ENCODE measurements at places on chromosomes 6 and 20.

GRCh38 chr20:38091441-38092216 lies 58.1 kb downstream of the RPRD1B start:
- DNase-seq: no peak

DNA sequence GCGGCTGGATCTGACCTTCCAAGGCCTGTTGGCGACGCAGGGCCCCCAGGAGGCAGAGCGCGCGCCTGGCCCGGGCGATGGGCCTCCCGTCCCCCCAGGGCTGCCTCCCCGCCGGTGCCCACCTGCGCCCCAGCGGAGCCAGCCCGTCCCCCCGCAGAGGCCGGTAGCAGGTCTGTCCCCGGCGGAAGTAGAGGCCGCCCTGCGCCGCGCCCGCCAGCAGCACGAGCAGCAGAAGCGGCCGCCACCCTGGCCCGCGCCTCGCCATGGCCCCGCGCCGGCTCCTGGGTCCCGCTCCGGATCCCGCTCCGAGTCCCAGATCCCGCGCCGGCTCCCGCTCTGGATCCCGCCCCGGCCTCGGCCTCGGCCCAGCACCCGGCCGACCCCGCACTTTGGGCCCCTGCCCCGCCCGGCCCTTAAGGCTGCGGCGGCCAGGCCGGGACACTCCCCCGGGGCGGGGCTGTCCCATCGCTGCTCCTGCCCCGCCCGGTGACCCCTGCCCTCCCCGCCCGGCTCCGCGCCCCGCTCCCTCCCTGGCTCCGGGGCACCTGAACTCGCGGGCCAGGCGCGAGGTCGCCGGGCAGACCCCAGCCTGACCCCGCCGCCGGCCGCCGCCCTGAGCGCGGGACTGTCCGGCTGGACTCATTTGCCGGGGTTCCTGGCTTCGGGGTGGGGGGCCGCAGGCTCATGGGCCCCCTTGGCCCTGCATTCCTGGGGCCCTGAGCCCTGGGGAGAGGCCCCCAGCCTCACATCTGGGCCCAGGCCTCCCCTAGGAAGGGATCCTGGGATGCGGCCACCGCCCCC lies at the start of gene CTSZ:
Gene CTSZ, minus strand, starts transcription at position 391 of the 801 bp plus-strand sequence. Its CDS starts 126 bp downstream, at position 265.
- peak; percentile 28 for DNase-seq

DNA sequence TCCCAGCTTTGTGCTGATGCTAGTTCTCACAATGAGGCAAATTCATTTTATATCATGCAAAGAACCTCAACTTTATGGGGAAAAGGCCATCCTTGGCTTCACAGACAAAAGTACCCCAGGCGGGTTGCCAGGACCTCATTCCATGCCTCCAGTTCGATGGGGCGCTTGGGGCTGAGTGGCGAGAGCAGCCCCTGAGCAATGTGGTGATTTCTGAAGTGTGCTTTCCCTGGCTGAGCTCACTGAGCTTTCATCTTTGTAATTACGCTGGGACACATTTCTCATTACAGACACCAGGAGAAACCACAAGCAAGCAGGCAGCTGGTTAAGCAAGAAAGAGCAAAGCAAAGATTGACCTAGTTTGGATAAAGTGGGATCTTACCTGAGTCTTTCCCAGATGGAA lies 301.5 kb upstream of the CDH4 start:
- DNase-seq: no peak

GRCh38 chr6:109010705-109011102 lies 83.9 kb downstream of the SESN1 start:
- no peak for DNase-seq

DNA sequence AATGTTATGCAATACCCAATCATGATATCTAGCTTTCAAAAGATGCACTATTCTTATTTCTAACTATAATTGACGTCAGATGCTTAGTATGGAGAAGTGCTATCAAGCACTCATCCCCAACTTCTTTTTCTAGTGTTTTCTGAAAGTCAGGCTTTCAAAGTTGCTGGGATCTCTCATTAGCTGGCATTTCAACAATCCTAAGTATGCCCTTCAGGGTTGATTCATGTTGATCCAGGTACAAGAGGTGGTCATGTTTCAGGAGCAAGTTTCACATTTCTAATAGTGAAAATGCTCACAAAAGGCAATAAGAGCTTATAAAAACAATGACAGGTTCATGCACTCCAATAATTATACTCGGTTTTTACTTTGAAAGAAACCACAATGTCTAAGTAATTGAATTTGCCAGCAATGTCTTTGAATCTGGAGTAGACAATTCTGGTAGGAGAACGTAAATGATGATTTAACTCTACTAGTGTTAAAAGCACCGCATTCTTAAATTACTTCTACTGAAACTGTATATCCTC lies 193.7 kb upstream of the KHDRBS2 start:
- no peak for DNase-seq

DNA sequence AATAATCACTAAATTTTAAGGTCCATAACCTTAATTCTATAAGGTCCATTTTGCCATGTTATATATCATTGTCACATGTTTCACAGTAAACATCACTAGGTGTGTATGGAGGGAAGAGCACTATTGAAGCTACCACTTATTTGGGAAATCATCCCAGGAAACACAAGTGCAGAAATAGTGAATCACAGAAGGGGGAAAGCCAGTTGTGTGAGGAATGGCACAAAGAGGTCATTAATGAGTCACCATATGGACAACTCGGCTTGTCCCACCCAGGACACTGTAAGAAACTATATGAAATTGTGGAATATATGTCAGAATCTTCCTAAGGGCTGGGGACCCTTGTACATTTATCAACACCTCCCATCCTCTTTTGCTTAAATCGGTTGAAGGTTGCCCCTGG lies 13.7 kb downstream of the BTN3A1 start:
- DNase-seq: no peak

- DNase-seq: no peak
Measured at GRCh38 chr6:6560909-6561308, 27.6 kb upstream of the LY86 start.

DNA sequence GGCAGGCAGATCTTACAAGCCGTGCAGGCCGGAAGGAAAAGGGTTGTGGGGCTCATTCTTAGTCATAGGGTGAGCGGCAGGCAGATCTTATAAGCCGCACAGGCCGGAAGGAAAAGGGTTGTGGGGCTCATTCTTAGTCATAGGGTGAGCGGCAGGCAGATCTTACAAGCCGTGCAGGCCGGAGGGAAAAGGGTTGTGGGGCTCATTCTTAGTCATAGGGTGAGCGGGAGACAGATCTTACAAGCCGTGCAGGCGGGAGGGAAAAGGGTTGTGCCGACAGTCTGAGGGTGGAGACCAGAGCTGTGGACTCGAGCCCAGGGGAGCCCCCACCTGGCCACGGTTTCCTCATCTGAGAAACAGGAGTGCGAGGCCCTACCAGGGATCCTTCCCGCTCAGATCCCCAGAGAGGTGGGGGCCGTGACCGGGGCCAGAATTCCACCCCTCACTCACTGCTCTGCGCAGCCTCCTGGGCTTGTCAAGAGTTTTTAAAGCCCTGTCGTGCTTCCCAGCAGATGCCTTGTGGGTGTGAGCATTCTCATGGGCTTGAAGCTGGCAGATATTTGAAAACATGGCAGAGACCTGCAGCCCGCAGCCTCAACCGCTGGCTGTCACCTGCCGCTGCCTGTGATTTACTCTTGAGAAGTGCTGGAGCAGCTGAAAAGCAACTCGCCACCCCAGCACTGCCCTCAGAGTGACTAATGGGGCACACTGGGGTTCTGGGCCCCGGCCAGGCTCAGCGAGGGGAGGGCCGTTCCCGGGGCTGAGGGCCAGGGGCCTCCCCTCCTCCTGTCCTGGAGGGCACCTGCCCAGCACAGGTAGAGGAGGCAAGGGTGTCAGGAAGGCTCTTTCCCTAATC lies 31.9 kb downstream of the NTSR1 start:
- DNase-seq: peak; percentile 84

- DNase-seq: no peak
Measured at GRCh38 chr6:165883851-165884640, 221.0 kb upstream of the PDE10A start.

DNA sequence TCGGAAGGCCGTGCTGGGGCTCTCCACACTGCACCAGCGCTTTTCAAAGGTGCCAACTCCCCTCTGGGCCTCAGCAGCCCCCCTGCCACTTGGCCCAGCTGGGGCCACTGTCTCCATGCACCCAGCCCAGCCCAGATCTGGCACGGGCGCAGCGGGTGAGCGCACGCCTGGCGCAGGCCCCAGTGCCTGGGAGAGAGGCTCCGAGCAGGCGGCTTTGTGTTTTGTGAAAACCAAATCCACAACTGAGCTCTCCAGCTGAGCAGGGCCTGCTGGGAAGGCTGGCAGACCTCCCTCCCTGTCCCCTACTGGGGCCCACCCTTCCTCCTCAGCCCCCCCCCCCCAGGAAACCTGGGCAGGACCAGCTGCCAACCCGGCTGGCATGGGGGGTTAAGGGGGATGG lies 17.0 kb downstream of the MDGA1 start:
- no peak for DNase-seq

DNA sequence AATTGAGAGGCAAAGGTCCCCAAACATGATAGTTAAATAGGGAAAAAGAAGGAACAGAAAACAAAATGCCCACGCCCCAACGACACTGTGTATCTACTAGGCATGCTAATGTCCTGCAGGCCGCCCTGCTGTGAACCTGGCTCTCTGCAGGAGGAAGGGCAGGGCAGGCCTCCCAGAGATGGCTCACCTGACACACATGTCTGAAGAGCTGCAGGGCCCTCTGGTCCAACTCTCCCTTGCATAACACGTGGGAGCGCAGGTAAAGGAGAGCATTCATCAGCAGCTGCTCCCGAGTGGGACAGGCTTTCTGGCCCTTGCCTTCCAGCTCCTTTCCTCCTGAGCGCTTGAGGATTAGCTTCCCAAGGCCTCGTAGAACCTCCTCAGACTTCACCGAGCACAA lies 53.7 kb upstream of the LYRM2 start:
- DNase-seq: no peak

DNA sequence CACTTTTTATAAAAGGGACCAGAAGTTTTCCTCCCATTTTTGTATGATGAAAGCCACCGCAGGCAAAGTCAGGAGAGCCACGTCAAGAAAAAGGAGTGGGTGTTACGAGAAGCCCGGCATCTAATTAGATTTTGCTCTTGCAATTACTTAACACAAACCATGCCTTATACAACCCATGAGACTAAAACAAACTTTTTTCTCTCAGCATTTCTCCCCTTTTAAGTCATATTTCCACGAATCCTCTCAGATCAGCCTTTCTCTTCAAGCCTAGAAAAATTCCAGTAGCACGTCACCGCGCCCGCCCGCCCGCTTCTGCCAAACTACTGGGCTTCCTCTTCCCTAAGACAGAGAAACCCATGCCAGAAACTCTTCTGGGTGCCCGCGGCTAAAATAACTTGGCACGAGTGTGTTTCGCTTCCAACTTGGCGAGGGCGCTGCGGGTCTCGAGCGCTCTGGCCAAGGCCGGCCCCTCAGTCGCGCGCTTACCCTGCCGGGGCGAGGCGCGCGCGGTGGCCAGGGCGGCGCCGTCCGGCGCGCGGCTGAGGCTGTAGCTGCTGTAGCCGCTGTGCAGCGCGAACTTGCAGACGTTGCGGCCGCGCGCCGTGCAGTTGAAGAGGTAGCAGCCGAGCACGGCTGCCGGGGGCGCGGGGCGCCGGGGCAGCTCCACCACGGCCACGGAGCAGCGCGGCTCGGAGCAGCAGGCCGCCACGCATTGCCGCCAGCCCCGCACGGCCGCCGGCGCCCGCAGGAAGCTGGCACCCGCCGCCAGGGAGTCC lies 1.0 kb downstream of the LRP11 start:
- DNase-seq: no peak

DNA sequence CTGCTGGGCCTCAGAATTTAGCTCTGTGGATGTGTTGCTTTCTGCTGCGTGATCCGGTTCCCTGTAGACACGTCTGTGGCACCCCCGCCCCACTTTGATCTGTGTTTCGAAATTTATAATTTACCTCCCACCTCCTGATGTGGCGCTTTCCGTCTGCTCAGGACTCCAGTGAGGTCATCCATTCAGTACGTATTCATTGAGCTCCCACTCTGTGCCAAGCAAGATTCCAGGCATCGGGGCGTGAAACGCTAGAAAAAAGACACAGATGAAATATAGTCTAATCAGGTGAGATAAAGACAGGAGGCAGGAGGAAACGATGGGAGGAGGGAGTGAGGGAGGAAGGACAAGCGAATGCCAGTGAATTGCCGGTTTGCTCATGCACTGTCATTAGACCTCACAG lies 431.9 kb upstream of the SULF2 start:
- DNase-seq: no peak

DNA sequence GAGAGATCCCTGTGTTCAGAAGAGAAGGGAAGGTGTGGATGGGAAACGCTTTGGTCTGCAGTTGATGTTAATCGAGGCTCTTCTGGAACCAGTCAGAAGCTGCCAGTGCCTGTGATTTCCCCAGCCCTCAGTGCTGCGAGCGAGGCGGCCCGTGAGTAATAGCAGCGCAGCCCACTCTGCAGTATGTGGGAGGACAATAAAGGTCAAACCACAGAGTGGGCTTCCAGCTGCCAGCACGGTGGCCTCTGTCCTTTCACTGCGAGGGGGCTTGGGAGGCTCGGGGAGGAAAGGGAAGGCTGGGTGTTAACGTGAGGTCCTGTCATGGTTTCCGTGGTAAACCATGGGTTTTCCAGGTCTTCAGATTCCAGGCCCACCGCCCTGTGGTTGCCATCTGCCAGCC lies 32.3 kb upstream of the TAGAP start:
- DNase-seq: peak; percentile 24

DNA sequence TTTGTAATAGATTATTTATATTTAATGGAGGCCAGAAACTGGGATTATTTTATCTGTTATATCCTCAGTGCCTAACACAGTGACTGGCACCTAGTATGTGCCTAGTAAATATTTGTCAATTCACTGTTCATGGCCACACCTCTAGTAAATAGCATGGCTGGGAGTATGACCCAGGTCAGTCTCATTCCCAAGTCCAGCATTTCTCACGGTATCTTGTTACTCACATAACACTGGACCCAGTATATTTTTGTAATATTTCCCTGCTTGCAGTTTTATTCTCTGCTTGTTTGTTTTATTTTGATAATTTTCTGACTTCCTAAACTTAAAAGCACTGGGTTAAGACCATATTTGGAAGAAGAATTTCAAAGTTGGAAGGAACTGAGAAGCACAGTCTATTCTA lies 47.7 kb downstream of the CTNNBL1 start:
- no peak for DNase-seq

DNA sequence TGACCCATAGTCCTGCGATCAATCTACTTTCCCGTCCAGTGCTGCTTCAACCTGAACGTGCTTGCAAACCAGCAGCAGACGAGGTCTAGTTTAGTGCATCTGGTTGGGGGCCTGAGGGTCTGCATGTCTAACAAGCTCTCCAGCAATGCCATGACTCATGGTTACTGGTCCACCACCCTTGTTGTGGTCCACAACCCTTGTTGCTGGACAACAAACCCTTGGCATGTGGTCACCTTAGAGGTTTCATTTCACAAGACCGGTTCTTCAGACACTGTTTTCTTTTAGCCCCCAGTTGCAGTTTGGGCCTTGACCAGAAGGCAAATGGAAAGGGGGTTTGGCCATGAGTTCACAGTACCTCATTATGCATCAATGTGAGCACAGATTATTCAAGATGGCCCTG lies 424.8 kb downstream of the QKI start:
- DNase-seq: no peak
